ENCODE measurements at places on chromosomes 6 and 20. TPM values are rescaled to one million over a fixed set of nuclear protein-coding genes. Genes with fewer than 3 reads are reported as not detected.

DNA sequence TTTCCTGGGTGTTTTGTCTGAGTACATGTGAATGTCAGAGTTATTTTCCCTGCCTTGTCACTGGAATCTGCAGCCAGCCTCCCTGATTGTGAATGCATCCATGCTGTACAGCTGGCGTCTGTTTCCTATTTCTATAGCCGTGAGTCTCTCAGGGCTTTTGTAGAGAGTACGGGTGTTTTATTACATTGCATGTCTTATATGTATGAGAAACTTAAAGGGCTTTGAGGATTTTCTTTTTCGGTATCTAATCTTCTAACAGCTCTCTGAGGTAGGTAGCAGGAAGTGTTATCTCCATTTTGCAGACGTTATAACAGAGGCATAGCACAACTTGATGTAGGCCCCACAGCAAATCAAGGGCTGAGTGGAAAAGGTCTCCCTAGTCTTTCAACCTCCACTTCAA, 272.9 kb downstream of the PRL start:
- no peak for DNase-seq

- DNase-seq, result no peak
Observed at GRCh38 chr6:47252633-47253032, 57.1 kb downstream of the TNFRSF21 start.

DNA sequence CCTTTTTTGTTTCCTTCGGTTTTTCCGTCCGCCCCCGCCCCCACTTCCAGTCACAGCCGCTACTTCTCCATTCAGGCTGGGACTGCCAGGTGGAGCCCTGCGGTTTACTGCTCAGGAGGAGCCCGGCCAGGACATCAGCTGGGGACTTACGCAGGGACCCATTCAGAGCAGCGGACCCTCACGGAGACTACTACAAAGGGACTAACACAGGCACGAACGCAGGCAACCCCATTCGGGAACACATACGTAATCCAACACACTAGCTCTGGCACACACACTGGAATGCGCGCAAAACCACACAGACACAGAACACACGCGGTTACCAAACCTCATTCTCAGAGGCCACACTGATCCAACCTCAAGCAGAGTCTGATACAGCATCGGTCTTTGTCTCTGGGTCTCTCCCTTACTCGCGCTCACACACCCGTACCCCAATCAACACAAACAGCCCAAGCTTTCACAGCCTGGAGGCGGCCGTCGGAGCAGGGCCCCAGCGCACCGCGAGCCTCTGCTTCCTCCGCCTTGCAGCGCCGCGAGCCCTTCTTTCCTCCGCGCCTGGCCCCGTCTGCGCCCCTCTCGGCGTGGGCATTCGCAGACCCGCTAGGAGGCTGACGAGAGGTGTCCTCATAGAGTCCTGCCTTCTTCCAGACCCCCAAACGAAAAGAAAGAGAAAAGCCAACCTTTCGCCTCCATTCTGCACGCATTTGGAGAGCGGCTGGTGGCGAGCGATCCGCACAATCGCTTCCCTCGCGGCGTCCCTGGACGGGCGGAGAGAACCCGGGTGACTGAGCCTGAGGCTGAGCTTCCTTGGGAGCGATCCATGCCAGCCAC, 1.1 kb upstream of the SLC32A1 start:
- DNase-seq, result no peak

DNA sequence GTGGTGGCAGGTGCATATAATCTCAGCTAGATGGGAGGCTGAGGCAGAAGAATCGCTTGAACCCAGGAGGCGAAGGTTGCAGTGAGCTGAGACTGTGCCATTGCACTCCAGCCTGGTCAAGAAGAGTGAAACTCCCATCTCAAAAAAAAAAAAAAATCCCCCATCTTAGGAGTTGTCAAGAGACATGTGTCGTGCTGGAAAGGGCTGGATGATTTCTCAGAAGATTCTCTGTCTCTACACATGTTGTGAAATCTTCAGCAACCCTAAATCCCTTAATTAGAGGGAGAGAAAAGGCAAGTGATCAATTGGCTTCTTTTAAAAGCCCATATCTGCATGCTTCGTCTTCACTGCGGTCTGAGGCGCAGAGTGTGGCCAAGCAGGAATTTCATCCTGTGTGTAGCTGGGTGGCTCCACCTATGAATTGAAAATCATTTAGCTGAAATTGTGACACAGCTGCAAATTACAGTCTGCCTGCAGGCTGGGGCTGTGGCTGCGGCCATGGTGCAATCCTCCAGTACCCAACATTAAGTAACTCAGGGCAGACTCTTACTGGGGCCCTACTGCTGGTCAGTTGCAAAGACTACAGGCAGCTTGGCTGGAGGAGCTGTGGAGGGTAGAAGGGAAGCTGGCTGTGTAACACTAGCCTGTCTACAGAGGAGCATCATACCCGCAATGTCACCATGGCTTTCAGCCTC, 3.2 kb upstream of the TGM3 start:
- peak; percentile 32 for DNase-seq

- DNase-seq, result no peak
Observed at GRCh38 chr6:93196406-93196970, 222.9 kb downstream of the EPHA7 start.

DNA sequence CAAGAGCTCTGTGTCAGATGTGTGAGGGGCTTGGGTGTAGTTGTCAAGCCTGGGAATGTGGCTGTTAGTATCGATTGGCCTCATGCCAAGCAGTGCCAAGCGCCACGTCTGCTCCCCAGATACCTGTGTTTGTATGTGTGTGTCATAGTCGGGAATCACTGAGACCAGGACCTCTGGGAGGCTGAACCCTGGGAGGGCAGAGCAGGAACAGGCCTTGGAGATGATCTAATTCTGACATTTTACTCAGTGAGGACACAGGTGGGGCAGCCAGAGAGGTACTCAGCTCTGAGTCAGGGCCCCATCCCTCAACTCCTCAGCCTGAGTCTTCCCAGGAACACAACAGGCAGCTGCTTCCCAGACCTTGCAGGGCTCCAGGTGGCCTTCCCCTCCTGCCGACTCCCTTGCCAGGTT, 51.2 kb upstream of the FANCE start:
- peak; percentile 100 for DNase-seq

RNF182 gene
- polyA plus RNA-seq, result 0.27 TPM
